ENCODE measurements at places on chromosomes 11 and 22.

- DNase-seq = no peak
Observed at GRCh38 chr22:25346859-25347751, 127.7 kb downstream of the CRYBB2 start.

DNA sequence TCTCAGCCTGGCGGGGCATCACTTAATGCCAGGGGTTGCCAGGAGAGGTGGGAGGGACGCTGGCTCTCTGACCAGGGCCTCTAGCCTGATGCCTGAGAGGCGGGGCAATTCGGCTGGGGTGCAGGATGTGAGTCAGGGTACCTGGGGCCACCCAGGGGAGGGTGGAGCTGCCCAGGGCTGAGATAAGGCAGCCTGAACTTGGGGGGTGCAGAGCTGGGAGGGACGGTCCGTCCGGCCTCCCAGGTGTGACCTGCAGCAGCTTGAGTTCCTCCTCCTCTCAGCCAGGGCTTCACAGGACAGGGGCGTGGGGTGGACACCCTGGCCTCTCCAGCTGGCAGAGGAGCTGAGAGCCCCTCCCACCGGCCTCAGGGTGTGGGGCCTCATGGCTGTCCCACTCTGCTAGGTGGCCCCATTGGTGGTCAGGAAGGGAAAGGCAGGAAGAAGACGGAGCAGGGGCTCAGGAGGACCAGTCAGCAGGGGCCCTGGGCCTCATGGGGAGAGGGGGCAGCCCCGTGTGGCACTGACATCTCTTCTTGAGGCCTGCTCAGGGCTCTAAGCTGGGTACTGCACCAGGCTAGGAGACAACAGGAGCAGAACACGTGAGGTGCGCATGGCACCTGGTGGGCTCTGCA is 942 bp upstream of the RPS6KA4 start:
- DNase-seq = no peak

DNA sequence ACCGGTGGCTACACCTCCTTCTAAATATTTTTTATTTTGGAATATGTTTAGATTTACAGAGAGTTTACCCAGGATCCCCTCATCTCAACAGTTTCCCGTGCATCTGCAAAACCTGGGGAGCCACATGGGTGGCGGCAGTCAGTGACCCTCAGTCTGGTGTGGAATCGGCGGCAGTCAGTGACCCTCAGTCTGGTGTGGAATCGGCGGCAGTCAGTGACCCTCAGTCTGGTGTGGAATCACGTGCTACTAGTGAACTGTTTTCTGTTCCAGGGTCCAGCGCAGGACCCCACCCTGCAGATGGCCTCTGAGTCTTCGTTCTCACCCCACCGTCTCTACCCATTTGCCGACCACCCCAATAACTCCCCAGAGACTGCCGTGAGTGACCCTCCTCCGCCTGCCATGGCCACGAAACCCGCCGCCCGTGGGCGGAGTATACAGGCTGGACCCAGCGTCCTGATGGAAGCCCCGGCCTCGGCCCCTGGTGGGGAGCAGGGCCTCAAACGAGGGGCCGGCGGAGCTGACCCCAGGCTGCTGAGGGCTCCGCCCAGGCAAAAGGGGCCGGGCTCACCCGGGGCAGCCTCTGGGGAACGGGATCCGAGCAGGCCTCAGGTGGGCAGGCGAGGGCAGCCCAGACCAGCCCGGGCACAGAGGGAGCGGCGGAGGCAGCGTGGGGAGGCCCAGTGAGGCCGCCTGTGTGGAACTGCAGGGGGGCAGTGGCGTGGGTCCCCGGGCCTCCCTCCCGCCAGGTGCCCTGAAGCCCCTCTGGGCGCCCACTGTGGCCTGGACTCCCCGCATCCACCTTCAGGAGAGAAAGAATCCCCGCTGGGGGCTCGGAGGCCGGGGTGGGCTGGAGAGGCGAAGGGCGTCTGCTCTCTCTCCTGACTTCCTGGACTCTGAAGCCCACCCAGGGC is 2.5 kb downstream of the IL17REL start:
- no peak for DNase-seq

DNA sequence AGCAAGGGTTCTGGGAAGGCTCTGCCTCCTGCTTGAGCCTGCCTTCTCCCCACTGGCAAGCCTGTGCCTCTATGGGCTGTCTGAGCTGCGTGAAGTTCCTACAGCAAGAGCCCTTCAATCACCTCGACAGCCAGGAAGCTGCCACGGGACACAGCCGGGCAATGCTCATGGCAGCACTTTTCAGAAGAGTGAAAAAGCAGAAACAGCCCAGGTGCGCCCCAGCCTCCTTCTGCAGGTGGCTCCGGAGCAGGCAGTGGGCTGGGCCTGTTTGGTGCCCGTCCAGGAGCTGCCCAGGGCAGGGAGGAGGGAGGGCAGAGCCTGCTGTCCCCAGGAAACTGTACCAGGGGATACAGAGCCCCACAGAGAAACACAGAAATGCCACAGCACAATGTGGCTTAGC is 24.6 kb upstream of the COMT start:
- DNase-seq = no peak

DNA sequence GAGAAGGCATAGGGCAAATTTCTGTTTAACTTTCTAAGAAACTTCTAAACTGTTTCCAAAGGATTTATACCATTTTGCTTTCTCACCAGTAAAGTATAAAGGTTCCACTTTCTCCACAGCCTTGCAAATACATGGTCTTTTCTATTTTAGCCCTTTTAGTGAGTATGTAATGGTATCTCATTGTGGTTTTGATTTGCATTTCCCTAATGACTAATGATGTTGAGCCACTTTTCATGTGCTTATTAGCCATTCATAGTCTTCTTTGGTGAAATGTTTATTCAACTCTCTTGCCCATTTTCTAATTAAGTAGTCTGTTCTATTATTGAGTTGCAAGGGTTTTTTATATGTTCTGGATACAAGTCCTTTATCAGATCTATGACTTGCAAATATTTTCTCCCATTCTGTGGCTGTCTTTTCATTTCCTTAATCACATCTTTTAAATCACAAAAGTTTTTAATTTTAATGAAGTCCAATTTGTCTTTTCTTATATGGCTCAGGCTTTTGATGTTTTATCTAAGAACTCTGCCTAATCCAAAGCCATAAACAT is 83.8 kb upstream of the KCNQ1OT1 start:
- DNase-seq = no peak

DNA sequence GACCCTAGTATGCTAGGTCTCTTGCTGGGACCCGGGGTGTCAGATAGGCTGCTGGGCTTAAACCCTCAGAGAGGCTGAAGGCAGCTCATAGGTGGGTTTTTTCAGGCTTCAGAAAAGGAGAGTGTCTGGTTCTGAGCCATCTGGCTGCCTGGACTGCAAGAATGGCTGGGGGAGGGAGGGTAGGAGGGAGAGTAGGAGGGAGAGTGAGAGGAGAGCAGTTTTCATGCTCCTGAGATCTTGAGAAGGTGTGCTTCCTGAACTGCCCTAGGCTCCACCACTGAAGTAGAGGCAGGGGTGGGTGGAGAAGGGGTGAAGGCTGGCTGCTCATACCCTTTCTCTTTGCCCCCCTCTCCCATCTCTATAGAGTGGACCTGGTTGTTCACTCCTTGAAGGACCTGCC is 4.6 kb downstream of the HMBS start:
- DNase-seq = no peak

DNA sequence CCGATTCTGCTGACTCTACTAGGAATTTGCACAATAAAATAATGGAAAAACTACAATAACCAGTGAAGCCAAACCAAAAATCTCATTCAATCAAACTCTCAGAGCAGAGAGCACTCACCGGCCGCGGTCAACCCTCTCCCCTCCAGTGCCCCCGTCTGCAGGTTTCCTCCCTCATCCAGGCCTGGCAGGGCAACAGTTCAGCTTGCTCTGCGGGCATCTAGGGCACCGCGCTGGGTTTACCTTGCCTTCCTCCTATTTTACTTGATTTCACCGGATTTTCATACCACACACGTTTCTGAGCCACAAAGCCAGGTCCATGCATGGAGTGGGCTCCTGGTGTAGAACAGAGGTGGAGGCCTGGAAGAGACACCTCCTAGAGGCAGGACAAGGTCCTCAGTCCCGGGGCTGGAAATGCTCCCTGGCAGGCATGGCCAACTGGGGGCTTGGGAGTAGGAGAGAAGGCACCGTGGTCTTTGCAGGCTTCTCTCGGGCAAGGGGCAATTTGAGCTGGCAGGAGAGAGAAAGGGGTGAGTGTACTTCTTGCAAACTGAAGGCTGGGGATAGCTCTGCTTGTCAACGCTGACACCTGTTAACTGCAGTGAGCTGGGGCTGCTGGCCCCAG is 938.4 kb downstream of the BRD1 start:
- no peak for DNase-seq

DNA sequence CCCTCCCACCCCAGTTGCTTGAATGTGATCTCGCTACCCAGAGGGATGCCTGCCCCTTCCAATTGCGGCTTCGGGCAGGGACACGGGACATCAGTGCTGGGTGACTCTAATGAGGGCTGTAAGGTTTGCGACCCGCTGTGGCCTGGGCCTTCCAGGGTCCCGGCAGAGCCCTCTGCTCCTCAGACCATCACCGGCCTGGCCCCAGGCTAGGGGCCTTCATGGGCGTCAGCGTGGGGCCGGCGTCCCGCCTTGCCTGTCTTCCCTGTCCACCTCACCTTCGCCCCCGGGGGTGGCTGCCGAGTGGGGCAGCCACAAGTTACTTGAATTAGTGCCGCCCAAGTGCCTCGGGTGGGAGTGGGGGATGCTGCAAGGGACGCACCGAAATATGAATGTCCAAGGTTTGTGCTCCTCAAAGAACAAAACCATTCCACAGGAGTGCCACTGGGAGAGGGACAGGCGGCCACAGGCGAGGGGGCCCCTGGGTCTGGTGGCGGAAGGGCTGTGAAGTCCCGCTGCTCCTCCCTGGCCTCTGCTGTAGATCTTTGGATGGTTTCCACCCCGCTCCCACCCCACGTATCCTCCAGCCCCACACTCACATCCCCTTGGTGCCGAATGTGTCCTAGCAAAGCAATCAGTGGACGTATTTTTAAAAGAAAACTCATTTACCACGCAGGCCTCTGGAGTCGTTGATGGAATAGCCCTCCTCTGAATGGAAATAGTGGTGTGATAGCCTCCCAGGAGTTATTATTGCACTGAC is 317.1 kb downstream of the NTM start:
- DNase-seq = no peak

GRCh38 chr11:119572481-119573424 is 149.8 kb upstream of the THY1 start:
- DNase-seq = no peak
